ENCODE measurements at places on chromosomes 4 and X.
A peak's percentile ranks its signal among the peaks of the same experiment; 100 is the strongest.

- DNase-seq: no peak
Observed at GRCh38 chrX:124679199-124679598, 332.8 kb downstream of the SH2D1A start.

DNA sequence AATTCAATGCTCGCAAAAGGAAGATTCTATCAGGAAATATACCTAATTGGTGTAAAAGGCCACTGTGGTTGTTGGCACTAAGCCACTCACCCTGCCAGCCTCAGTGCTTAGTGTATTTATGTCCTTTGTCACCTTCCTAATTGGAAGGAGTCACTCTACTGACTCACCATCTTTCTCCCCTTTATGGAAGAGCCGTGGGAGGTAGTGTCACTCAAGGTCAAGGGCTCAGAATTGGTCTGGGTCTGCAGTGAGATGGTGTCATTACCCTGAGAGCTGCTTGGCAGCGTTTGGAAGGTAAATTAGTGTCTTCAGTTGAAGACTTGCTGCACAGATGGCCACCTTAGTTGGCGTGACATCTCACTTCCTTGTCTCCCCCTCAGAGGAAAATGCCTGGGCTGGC is 41.7 kb upstream of the CDKN2AIP start:
- DNase-seq: no peak

DNA sequence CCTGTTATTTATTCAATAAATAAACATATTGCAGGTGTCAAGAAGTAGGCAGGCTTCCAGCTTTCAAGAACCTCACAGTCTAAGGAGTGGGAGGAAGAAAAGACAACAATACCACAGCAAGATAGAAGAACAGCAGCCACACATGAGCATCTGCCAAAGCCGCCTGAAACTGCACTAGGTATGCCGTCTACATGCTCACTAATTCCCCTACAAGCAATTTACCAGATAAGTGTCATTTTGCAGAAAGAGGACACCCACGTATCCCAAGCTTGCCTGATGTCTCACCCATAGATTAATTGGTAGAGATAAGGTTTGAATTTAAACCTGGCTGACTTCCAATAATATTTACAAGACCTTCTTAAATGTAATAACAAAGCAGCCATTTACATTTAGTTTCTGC is 439.4 kb upstream of the CPEB2 start:
- no peak for DNase-seq

DNA sequence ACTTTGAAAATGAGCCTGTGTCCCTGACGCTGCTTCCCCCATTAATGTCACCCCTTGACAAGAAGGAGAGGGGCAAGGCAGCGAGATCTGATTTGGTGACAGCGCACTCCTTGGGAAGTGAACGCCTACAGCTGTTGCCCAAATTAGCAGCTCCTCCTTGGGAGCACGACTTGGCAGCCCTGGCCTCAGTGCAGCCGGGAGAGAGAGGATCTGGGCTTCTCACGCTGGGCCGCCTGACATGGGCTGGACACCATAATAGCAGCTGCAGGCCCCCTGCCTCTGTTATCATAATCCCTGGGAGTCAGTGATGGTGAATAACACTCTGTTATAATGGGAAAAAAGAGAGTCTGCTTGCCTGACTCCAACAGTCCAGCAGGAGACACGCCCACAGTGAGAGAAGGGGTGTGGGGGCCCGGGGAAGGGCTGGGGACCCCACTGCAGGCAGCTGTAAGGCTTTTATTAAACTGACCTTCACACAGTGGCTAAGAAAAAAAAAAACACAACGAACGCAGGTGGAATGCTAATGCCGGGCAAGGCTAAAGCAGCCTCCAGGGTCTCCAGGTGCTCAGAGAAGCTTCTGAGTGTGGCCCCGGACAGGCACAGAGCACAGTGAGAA is 73.3 kb downstream of the PSAPL1 start:
- no peak for DNase-seq

GRCh38 chr4:88791274-88791673 is 93.6 kb upstream of the NAP1L5 start:
- DNase-seq: no peak

DNA sequence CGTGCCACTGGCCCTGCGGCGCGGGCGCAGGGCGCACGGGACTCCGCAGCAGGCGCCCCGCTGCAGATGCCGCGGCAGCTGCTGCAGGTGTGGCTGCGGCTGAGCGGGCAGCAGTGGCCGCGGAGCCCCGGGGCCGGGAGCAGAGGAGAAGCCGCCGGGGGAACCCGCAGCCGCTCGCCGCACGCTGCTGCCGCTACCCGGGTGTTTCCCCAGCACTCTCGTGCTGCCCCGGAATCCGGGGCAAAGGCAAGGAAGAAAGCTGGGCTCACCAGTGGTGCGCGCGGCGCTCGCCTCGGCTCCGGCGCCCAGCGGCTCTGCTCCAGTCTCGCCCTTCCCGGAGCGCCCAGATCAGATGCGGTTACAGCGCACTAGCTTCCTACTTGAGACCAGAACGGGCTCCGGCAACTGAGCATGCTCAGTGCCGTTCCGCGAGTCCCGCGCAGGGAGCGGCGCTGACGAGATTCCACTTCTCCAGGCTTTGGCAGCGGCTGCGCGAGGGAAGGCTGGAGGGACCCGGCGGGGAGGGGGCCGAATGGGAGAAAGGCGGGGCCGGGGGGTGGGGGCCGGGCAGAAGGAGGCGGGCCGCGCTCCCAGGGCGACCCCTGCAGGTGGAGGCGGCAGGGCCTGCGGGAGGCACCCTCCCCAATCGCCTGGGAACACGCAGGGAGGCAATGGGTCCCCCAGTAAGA is at the start of gene APBB2:
APBB2 (minus strand) TSS at position 407 of the 689 bp plus-strand sequence. CDS start 181,288 bp downstream, outside the sequence.
- DNase-seq: peak; percentile 37

GRCh38 chr4:912548-913279 is 19.4 kb downstream of the GAK start:
- DNase-seq: no peak

- DNase-seq: no peak
Observed at GRCh38 chr4:174464949-174465348, 57.3 kb downstream of the HPGD start.

GRCh38 chr4:156977435-156978160 is 6.0 kb upstream of the PDGFC start:
- DNase-seq: no peak
